SJSA1 (cell line): ENCODE measurements at places on chromosomes 4 and X.

DNA sequence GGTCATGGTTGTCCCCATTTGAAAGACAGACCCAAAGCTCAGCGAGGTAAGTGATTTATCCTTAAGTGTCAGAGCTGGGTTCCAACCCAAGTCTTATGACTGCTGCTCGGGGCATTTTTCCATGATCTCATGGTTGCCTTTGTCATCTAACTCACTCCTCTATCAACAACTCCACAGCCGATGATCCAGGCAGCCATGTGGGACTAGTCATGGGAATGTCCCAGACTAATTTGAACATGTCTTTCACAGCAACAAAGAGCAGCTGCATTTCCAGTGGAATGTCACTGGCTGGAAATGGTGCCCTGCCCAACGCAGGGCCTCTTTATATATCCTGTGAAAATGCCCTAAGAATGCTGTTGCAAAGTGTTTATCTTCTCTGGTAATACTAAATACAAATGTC, 284.8 kb upstream of the PPARGC1A start:
- H3K4me3 ChIP-seq: no peak overlapping the region
- no peak overlapping the region for H3K27ac ChIP-seq
- H3K4me1 ChIP-seq: no peaks in the 10 kb centered on the region
- DNase-seq: no peak
- H3K27me3 ChIP-seq: no peaks in the 10 kb centered on the region

DNA sequence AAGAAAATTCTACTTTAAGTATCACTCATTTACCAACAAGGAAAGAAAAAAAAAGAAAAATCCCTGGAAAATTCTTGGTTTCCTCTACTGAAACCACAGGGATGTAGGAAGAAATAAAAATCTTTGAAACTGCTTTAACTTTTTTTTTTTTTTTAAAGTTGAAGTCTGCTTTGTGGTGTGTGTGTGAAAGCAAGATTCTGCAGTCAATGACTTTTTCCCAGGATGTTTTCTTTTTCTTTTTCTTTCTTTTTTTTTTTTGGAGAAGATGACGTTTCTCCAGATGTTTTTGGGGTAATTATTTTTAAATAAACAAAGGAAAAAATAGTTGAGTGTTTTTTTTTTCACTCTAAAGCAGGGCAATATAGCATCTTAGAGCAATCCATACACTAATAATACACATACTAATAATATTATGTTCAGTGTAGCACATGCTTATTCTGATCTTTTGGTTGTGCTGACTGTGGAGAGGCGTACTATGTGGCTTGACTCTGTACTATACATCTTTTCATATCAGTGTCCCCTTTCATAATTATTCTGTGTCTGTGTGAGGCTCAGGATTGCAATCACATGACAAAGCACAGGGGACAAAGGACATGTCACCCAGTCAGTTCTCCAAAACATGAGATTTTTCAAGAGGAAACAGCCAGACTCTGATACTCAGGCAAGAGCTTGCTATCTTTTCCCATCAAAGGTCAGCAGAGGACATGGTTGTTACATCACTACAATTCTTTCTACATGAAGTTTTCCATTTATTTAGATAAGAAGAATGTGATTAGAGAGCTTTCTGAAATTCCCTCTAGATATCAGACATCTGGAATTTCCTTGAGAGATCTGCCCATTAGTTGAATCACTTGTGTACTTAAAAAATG, 111.0 kb downstream of the PDE5A start:
- no peak overlapping the region for H3K4me3 ChIP-seq
- H3K27ac ChIP-seq: peak overlapping the region; percentile 78
- peaks cover 30% of the 10 kb centered on the region for H3K4me1 ChIP-seq
- peaks cover 70% of the 10 kb centered on the region for H3K36me3 ChIP-seq
- H3K27me3 ChIP-seq: no peaks in the 10 kb centered on the region

DNA sequence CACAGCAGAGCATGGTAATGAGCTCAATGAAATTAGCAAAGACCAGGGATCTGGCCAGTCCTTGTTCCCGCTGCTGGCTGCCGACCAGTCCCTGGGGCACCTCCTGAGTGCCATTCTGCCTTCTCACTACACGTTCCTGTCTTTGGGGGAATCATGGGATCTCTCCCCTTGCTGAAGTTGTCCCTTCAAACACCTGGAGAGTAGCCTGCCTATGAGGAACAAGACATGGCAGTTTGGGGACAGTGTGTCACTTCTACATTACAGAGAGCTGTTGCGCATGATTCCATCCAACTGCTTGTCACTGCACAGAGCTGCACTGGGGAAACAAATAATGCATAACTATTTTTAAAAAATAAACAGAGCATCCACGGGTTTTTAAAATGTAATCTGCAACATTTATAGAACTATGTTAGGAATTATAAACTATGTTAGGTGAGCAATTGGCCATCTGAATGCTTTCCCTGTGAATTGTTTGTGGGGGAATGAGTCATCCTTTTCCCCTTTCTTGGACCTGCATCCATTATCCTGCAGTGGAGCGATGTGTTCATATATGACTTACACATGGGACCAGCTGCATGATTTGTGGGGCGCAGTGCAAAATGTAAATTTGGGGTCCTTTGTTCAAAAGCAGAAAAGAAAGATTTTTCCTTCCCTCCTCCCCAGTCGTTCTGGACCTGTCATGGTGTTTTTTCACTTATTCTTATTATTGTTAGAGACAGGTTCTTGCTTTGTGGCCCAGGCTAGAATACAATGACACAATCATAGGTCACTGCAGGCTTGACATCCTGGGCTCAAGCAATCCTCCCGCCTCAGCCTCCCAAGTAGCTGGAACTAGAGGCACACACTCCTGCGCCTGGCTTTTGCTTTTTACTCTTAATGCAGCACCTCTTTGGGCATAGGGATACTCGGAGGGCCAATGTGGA, 115.0 kb upstream of the TBL1X start:
- no peak overlapping the region for H3K4me3 ChIP-seq
- peak; percentile 74 for DNase-seq
- H3K4me1 ChIP-seq: peaks cover 42% of the 10 kb centered on the region

GRCh38 chr4:148023512-148024181, 291.8 kb downstream of the ARHGAP10 start:
- no peak overlapping the region for H3K4me3 ChIP-seq
- H3K27me3 ChIP-seq: no peaks in the 10 kb centered on the region
- no peak for DNase-seq
- H3K27ac ChIP-seq: no peak overlapping the region

- H3K27me3 ChIP-seq: no peaks in the 10 kb centered on the region
- peak; percentile 33 for DNase-seq
- no peak overlapping the region for H3K4me3 ChIP-seq
- H3K27ac ChIP-seq: no peak overlapping the region
- no peaks in the 10 kb centered on the region for H3K4me1 ChIP-seq
- H3K36me3 ChIP-seq: no peaks in the 10 kb centered on the region
Measured at GRCh38 chr4:41692717-41693345, 55.7 kb downstream of the PHOX2B start.

GRCh38 chr4:88928852-88929251, 128.1 kb downstream of the FAM13A start:
- no peaks in the 10 kb centered on the region for H3K27me3 ChIP-seq
- H3K4me3 ChIP-seq: no peak overlapping the region
- H3K36me3 ChIP-seq: no peaks in the 10 kb centered on the region
- no peak overlapping the region for H3K27ac ChIP-seq
- no peak for DNase-seq

GRCh38 chr4:118964891-118965411, 76.3 kb downstream of the SYNPO2 start:
- H3K27me3 ChIP-seq: no peaks in the 10 kb centered on the region
- H3K36me3 ChIP-seq: no peaks in the 10 kb centered on the region
- peak; percentile 29 for DNase-seq
- H3K4me1 ChIP-seq: peaks cover 34% of the 10 kb centered on the region
- H3K27ac ChIP-seq: no peak overlapping the region

- no peak overlapping the region for H3K4me3 ChIP-seq
- H3K36me3 ChIP-seq: no peaks in the 10 kb centered on the region
- peak overlapping the region; percentile 94 for H3K27ac ChIP-seq
Measured at GRCh38 chrX:45803383-45803921, 602.8 kb upstream of the DIPK2B start.

DNA sequence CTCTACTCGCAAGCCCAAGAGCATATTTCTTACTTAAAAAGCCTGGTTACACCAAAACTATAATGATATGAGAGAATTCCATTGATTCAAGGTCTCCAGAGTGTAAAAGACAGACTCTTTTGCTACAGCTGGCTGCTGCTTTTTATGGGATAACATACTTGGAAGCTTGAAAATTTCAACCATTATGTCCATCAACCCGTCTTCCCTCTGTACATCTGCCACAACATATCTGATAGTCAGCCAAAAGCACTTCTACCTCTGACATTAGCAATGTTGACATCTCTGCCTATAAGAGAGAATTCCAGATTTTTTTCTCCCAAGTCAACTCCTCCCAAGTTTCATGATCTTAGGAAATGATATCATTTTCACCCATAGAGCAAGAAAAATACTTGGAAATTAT, 54.4 kb upstream of the IQCM start:
- H3K36me3 ChIP-seq: no peaks in the 10 kb centered on the region
- no peak for DNase-seq
- no peak overlapping the region for H3K4me3 ChIP-seq
- H3K27me3 ChIP-seq: no peaks in the 10 kb centered on the region
- no peaks in the 10 kb centered on the region for H3K4me1 ChIP-seq
- no peak overlapping the region for H3K27ac ChIP-seq

GRCh38 chr4:128635141-128635954, 174.2 kb upstream of the JADE1 start:
- no peaks in the 10 kb centered on the region for H3K36me3 ChIP-seq
- H3K27me3 ChIP-seq: no peaks in the 10 kb centered on the region
- peak; percentile 40 for DNase-seq
- no peak overlapping the region for H3K4me3 ChIP-seq
